Activated naive CD4-positive, alpha-beta T cell (primary cell): ENCODE measurements at places on chromosomes 11 and 22.

GRCh38 chr11:66002648-66003225 is 434 bp downstream of the BANF1 start:
- no peak for DNase-seq

DNA sequence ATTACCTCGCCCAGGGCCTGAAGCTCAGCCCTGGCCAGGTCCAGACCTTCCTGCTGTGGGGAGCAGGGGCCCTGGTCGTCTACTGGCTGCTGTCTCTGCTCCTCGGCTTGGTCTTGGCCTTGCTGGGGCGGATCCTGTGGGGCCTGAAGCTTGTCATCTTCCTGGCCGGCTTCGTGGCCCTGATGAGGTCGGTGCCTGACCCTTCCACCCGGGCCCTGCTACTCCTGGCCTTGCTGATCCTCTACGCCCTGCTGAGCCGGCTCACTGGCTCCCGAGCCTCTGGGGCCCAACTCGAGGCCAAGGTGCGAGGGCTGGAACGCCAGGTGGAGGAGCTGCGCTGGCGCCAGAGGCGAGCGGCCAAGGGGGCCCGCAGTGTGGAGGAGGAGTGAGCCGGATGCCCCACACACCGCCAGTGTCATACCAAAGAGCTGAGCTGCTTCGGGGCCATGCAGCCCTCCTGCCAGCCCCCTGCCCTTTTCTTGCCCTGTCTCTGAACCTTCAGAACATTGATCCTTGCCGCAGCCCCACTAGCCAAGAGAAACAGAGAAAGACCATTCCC is 2.4 kb upstream of the TMEM132A start:
- DNase-seq: no peak

- no peak for DNase-seq
Measured at GRCh38 chr11:134731213-134731961, 319.3 kb upstream of the B3GAT1 start.

DNA sequence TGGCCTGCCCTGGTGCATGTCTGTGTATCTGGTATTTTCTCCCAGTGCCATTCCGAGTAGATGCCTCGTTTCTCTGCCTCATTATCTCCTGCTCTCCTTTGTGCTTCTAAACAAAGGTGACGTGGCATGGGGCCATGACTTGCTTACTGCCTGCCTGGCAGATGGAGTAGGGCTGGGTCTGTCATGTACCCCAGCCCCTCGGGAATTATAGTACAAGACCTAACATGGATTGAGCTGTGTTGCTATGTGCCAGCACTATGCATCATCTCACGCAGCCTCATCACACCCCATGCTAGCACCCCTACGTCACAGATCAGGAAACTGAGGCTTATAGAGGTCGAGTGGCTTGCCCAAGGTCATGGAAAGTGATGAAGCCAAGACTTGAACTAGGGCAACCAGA is 88.1 kb downstream of the GALNT18 start:
- DNase-seq: no peak

DNA sequence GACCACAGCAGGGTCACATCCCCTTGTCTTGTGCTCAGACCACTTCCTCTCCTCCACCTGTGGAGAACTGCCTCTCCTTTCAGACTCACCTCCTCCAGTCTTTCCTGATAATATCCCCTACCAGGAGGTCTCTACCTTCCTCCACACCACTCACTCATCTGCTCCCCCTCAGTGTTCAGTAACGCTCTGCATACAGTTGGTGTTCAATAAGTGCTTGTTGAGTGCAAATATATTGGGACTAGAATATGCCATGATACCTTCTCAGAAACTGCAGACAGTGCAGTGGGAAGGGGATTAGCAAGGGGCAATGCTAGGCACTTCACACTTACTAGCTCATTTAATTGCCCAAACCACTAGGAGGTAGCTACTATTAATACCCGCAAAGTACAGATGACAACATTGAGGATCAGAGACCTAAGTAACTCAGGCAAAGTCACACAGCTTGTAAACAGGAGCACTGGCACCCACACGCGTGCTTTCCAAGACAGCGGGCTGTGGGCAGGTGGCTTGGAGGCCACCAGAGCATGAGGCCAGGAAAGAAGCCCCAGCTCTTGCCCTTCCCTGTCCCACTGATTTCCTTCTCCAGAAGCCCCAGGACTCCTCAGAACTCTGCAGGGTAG is 8.1 kb upstream of the PDE2A start:
- DNase-seq: no peak

DNA sequence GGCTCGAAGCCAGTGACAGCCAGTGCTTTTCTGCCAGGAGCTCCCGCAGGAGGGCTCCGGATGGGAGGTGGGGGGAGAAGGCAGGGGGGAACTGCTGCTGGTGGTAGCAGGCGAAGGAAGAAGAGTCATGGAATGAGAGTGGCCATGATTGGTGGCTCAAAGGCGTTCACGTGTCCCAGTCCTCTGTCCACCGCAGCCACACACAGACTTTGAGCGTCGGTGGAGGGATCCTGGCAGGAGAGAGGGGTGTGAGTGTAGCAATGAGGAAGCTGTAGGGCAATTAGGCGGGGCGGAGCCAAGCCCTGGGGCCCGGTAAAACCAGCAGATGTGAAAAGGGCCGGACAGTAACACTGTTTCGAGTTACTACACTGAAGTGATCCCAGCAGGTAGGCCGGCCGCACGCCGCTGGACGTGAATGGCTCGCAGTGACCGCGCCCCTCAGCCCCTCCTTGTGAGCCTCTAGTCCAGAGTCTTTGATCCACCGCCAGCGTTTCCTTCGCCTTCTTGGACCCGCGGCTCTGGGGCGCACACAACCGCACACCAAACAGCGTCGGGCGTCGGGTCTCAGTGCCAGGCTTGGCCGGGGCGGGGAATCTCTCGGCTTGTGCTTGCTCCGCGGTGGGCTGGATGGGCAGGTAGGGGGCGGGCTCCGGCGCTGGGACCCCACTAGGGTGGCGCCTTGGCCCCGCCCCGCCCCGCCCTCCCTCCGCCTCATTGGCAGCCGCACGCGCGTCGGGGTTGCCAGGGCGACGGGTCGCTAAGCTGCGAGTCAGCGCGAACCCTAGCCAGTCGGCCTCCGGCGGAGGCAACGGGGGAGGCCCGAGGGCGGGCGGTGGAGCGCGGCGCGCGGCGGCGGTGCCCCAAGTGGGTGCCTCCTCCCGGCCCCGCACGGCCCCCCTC is at the start of gene LRRC10B:
LRRC10B (plus strand) TSS at position 788 of the 900 bp plus-strand sequence. CDS start 250 bp downstream, outside the sequence.
- no peak for DNase-seq

DNA sequence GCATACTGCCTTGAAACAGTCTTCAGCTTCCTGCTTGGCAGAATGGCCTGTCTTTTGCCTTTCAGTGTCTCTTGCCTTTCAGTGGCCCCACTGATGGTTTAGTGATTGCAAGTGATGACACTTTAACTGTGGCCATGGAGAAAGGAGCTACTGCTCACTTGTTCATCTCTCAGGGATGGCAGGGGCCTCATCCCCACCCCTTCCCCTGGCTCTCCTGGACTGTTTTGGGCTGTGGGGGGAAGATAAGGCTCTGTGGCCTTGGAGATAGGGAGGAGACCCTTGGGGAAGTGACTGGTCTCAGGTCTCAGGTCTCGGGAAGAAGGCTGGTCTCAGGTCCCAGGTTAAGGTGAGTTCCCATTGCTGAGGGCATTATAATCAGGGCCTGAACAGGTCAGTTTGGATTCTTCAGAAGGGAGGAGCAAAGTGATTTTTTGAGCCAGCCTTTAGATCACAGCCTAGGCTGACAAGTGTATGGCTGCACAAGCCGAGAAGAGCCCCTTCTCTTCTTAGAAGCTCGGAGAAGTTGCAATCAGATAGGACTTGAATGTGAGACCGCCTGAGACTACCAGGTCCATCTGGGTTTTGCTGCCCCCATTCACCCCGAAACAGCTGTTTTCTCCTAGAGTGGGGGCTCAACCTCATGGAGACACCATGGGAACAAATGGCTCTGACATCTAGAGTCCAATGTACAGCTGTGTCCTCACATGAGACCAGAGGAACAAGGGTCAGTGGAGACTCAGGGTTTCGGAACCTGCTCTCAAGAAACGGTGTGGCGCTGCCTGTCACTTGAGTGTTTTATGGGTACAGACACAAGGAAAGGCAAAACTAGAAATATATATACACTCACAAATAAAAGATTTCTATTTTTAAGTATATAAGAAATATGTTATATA is 15.9 kb upstream of the P2RY2 start:
- DNase-seq: no peak

DNA sequence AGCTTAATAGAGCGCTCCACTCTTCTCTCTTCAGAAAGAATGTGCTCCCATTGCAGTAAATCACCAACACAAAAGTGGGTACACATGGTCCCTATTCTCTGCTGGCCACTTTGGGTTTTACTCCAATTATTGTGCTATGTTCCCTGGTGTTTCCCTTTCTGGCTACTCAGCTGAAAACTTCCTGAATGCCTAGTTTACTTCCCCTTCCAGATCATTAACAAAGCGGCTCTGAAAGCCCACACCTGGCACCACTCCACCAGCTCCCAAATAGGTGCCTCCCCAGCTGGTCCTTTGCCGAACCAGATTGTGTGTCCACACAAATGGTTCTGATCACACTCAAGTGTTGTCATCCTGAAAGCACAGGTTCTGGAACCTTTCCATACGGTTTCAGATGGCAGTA is 443.7 kb downstream of the NTM start:
- DNase-seq: no peak

- no peak for DNase-seq
Measured at GRCh38 chr22:36331306-36331911, 56.4 kb downstream of the MYH9 start.

GRCh38 chr22:45731798-45732495 is 60.3 kb downstream of the ATXN10 start:
- DNase-seq: no peak

- DNase-seq: no peak
Measured at GRCh38 chr22:37182101-37182948, 5.7 kb downstream of the C1QTNF6 start.

DNA sequence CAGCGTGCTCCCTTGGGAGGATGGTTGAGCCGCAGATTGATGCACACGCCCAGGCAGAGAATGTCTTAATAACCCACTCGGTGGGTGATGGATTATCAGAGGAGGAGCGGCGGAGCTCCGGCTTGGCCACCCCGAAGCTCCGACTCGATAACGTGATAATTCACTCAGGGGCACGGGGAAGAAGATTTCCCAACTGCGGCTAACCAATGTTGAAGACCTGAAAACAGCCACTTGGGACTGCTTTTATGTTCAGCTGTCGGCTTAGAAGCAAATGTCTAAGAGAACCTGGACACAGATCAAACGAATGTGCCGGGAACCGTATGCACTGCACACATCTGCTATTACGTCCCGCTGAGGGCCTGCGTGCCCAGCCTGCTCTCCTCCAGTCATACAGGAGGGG is 206.8 kb upstream of the CADM1 start:
- DNase-seq: no peak
